ENCODE measurements at places on chromosomes 2 and 18.

GRCh38 chr2:129880309-129880708, 99.2 kb upstream of the RAB6C start:
- no peak for ATAC-seq

- ATAC-seq: no peak
These were observed 1.4 kb upstream of the YES1 start for GRCh38 chr18:813172-814071.

GRCh38 chr2:24492421-24493279, 1.6 kb downstream of the NCOA1 start:
- no peak for ATAC-seq

DNA sequence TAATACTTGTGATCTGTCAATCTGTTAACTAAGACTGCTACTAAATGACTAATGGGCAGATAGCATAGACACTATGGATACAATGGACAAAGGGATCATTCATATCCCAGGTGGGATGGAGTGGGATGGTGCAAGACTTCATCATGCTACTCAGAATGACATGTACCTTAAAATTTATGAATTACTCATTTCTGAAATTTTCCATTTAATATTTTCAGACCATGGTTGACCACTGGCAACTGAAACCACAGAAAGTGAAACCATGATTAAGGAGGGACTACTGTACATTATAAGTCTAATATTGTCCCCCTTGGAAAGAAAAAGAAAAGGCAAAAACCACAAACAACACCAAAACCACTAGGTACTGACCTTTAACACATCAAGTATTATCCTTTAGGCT, 247.0 kb upstream of the SYT4 start:
- no peak for ATAC-seq

DNA sequence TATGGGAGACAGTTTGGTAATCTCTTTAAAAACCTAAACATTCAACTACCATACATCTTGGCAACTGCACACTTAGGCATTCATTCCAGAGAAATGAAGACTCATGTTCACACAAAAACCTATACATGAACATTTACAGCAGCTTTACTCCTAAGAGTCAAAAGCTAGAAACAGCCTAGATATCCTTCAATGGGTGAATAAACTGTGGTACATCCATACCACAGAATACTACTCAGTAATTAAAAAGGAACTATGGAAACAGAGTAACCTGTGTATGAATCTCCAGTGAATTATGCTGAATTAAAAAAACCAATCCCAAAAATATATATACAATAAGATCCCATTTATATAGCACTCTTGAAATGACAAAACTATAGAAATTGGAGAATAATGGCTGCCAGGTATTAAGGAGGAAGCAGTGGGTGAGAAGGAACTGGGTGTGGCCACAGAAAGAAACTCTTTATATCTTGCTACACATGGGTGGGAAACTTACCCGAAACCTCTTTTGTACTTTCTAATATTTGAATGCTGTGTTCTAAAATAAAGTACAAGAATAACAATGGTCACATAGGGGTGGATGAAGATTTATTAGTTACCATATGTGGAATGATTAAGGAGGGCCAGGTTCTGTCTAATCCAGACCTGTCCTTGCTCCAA, 13.7 kb downstream of the SESTD1 start:
- ATAC-seq: no peak

- no peak for ATAC-seq
These were observed 738.9 kb upstream of the SALL3 start for GRCh38 chr18:78240627-78241252.

DNA sequence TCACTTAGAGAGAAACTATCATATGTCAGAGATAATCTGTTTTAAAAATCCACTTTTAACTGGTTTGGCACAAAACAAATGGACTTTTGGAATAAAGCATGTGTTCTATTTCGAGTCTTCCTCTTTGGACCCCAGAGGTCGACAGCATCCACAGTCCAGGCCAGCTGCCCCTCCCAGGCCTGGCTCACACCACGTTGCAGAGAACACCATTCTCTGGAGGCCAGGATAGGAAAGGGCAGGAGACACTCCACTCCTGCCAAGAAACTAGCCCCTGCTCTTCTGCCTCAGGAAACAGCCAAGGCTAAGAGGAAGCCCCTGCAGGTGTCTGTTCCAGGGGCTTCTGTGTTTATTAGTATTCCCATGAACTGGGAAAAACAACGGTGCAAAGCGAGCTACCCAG, 456.6 kb upstream of the ID2 start:
- ATAC-seq: no peak

GRCh38 chr2:15673919-15674636, 82.4 kb downstream of the DDX1 start:
- ATAC-seq: peak; percentile 47

DNA sequence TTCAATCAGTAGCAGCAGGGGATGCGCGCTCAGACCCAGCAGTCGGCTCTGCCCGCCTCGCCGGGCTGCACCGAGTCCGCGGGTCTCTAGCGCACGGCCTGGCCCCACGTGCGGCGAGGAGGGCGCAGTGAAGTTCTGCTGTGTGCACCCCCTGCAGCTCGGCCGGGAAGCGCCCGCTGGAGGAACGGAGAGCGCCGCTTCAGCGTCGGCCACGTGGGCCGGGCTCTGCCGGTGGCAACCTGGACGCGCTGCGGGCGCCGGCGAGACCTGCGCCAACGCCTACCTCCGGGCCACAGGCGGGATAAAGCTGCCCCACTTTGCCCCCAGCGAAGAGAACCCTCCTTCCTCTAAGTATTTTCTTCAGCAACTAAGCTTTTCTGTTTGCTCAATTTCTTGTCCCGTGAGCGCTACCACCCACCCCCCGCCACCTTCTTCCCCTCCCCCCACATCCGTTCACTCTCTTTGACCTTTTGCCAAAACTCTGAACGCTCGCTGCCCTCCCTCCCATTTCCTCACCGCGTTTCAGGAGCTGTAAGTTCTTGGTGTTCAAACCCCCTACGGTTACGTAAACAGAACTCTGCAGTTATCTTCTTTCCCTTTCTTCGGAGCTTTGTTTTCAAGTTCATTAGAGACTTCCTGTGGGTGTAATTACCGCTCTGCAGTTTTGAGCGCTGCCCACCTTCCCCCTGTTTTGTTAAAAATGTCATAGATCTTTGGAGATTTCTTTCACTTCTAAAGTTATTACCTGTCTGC, 42.6 kb upstream of the EDAR start:
- peak; percentile 66 for ATAC-seq

GRCh38 chr2:144366825-144367429, 153.0 kb downstream of the ZEB2 start:
- no peak for ATAC-seq

GRCh38 chr18:50622320-50622719, 62.4 kb downstream of the MAPK4 start:
- no peak for ATAC-seq

DNA sequence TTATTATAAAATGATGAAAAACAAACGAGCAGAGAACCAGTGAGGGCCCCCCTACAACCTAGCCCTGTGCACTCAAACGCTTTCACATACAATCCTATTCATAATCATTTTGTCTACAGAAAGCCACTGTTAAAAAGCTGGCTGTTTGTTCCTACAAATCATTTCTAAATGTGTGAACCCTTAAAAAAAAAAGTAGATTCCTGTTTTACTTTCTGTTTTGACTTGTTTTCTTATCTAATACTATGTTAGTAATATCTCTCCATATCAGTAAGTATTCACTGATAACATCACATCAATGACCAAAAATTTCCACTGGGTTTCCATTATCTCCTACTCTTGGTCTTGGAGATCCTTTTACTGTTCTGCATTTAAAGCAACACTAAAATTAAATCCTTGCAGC, 128.8 kb upstream of the TTC39C start:
- ATAC-seq: no peak

- no peak for ATAC-seq
These were observed 36.1 kb upstream of the NDUFV2 start for GRCh38 chr18:9066358-9066757.
